ENCODE measurements at places on chromosomes 7 and 10.

- DNase-seq = peak; percentile 48
Measured at GRCh38 chr10:102660888-102661657, 16.8 kb downstream of the TRIM8 start.

DNA sequence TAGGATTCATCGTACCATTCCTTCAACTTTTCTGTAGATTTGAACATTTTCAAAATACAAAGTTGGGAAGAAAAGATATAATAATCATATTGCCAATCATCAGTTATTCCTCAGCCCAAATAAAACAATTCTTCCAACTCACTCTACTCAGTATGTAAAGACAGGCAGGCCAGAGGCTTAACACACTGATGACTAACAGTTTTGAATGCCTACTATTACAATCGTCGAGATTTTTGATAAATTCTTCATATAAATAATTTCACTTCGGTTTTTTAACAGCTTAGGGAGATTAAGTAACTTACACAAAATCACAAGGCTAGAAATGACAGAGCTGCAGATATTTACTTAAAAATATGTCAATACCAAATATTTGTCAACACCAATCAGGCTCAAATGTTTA lies 17.6 kb downstream of the CYTH3 start:
- DNase-seq = no peak

GRCh38 chr10:45160271-45160670 lies 155.1 kb downstream of the OR13A1 start:
- DNase-seq = no peak

DNA sequence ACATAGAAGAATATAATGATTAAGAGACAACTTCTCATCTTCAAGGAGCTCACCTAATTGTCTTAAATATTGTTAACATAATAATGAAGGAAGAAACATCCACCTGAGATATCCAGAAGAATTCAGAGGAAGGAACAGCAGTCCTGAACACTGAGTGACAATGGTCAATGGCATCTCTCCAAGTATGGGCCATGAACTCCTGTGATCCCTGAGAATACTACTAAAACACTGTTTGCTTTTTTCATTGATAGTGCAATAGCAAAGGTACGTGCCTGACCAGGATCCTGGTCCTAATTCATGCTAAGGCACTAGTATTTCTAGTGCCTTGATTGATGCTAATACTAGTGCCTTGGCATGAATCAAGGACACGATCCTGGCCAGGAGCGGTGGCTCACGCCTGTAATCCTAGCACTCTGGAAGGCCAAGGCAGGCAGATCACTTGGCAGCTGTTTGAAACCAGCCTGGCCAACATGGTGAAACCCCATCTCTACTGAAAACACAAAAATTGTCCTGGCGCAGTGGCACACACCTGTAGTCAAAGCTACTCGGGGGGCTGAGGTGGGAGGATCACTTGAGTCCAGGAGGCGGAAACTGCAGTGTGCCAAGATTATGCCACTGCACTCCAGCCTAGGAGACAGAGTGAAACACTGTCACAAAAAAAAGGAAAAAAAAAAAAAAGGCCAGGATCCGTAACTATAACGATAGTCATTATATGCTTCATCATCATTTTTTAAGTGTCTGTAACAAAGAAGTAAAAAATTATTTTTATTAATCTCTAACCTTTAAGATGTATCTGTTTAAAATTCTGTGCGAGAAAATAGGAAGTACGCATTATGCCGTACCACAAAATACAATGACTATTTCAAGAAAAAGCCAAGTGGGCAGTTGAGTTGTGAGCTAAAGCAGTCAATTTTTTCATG lies 49.1 kb downstream of the SRPK2 start:
- DNase-seq = no peak

DNA sequence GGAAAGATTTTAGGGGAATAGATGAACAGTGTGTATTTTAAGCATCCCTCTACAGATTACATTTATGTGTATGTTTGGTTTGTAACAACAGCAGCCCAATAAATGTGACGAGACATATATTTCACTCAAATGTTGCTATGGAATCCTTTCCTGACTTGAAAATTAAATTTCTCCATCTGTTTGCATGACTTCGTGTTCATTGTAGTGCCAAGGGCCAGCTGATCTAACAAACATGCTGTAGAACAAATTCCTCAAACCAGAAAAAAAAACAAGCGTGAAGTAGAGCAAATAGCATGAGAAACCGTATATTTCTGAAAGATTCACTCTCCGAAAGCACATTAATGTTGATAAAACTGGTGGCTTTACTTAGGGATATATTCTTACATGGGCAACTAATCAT lies 87.8 kb downstream of the NRCAM start:
- DNase-seq = peak; percentile 57

GRCh38 chr7:41130086-41130485 lies 572.8 kb downstream of the INHBA start:
- peak; percentile 63 for DNase-seq

DNA sequence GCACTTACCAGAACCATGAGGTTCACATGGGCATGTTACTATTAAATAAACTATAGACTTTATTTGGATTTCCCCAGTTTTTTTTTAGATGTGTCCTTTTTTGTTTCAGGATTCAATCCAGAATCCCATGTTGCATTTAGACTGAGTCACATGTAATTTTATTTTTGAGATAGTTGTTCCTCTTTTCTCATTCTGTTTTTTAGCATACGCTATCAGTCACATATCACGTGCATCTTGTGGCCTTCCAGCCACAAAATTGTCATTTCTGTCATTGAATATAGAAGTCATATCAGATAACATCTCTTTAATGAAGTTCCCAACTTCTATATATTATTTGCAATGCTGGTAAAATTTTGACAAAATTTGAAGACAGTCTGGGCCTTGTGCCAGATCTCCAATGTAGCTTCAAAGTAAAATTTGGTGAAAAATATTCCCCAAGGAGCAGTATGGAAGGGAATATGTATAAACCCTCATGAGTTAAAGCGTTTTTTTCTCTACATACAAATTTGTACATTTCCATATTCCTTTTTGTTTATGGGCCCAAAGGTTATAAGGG lies 132.3 kb upstream of the MKI67 start:
- no peak for DNase-seq

DNA sequence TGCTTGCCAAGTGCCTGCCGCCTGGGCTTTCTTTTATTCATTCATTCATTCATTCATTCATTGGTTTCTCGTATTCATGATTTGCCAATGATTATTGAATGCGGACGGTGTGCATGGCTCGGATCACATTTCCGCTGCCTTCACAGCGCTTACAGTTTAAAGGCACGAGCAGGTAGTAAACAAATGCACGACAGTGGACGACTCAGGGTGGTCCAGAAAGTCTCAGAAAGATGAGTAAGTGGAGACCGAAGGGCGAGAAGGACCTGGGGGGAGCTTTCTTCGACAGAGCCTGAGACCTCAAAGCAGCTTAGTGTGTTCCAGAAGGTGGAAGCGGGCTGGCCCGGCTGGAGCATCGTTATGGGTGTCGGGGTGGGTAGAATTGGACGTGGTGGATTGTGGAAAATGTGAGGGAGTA lies 506 bp downstream of the MCM10 start:
- no peak for DNase-seq
